ENCODE measurements at places on chromosomes 2 and 18.

DNA sequence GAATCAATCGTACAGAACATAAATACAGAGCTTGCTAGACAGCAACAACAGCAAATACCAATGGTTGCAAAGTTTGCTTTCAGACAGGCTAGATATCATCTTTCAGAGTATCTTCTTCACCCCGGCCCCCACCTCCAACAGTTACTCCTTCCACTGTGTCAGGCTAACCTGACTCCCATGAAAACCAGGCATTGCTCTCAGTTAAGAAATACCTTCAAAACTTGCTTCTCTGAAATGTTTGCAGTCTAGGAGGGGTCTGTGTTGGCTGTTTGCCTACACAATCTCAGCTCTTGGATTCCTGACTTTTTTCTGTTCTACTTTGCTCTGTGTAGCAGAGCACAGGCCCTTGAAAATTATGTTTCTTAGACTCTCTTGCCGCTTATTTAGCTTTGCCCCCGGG lies 599.5 kb upstream of the SYT4 start:
- DNase-seq = no peak

DNA sequence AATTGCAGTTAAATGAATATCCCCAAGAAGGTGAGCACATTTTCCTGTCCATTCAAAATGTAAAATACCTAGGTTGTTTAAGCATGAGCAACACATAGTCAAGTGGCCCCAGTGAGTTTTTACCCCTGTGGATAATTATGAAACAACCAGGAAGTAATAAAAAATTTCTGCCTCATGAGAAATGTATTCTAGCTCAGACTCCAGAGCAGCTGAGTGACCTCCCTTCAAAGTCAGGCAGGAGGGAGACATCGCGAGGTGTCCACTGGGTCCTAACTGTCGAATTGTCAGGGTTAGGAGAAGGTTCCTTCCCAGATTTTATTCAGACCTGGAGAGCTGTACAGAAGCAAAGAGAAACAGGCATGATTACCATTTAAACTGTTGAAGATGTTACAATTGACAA lies 416.6 kb upstream of the SMIM21 start:
- DNase-seq = no peak

- no peak for DNase-seq
Observed at GRCh38 chr2:31475692-31476091, 61.1 kb upstream of the XDH start.

DNA sequence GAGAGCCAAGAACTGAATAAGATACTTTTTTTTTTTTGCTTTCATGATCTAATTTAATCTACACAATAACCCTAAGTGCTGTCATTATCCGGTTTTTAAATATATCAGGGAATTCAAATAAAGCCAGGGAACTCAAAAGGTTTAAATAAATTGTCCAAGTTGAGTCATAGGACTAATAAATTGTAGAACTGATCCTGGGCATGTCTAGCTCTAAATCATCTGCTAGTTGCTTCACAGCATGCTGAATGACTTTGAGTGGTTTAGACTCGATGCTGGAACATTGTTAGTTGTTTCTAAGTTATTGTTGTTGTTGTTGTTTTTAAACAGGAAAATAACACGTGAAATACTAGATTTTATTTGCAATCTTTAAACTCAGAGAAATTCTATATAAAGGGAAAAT lies 147.2 kb upstream of the HNMT start:
- no peak for DNase-seq

- no peak for DNase-seq
Observed at GRCh38 chr2:102977426-102978090, 215.7 kb downstream of the TMEM182 start.

DNA sequence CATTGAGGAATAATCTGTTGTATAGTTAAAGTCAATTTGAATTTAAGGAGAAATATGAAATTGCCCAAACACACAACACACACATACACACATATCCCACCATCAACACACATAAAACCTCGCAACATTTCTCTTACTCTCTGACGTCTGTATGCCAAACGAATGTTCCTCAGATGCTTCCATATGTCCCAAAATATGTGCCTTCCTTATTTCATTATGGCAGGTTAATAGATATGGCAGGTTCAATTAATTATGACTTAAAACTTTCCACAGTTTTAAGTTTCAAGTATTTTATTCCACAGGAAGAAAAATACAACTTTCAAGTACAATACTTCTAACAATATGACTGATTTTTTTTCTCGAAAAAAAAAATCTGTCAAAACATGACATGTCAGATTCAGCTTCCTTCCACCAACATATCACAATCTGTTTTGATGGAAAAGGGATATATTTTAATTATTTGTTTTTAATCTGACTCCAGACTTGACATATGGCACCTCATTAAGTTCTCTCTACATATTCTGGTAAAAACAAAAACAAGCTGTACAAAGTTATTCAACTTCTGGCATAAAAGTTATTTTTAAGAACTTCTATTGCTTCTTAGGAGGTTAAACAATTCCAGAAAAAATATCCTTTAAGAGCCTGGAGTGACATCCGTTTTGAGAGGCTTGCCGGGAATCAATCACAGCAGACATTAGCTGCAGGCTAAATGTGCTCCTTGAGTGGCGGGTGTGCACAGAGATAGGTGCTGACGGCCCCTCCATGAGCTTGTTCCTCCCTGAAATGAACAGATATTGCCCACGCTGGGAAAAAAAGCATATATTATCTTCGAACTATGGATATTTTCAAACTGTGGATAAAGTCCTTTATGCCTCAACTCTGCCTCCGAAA lies 812.7 kb downstream of the DCDC2C start:
- DNase-seq = no peak

DNA sequence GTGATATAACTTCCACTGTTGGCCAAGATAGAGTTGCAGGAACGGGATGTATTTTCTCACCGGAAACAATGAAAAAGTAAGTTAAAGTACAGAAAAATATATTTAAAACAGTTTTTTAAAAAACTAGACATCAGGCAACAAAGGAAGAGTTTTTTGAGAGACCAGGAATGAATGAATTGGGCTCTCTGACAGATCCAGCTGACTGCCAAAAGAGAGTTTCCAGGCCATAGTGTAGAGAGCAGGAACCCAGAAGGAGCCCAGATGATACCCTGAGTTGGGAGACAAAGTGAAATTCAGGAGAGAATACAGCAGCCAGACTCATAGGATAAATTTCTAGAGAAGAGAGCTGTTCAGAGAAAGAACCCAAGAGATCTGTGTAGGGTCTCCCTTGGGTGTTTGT lies 362.6 kb upstream of the SMIM21 start:
- no peak for DNase-seq

- DNase-seq = no peak
Observed at GRCh38 chr2:68653034-68653433, 9.7 kb downstream of the PROKR1 start.

DNA sequence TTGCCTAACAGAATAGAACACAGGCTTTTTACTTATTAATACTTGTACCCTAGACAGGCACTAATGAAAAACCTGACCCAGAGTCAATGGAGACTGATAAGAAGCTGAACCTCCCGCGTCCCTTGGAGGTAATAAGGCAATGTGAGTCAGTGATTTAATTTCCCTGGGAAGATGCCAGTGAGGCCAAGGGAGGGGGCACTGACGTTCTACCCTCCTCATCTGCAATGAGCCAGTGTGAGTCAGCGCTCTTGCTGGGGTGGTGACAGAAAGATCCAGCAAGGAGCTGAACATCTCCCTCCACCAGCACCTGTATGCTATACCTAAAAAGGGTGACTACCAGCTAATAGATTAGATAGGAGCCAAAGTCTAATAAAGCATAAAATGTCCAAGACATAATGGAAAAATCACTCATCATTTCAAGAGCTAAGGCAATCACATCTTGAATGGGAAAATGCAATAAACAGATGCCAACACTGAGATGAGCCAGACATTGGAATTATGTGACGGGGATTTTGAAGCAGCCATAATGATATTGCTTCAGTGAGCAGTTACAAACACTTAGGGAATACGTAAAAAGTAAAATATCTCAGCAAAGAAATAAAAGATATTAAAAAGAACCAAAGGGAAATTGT lies 116.9 kb downstream of the TPGS2 start:
- DNase-seq = no peak

DNA sequence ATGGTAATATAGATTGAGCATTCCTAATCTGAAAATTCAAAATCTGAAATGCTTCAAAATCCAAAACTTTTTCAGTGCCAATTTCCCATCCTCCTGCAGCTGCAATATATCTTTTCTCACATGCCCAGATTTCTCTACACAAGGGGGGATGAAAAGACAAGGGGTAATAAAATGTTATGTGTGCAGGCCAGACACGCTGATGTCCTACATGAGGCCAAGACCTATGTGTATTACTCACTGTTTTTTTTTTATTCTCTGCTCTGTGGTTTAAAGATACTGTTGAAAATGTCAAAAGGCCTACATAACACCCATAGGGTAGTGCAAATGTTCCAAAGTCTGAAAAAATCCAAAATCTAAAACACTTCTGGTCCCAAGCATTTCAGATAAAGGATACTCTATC lies 41.2 kb upstream of the CWC22 start:
- no peak for DNase-seq

DNA sequence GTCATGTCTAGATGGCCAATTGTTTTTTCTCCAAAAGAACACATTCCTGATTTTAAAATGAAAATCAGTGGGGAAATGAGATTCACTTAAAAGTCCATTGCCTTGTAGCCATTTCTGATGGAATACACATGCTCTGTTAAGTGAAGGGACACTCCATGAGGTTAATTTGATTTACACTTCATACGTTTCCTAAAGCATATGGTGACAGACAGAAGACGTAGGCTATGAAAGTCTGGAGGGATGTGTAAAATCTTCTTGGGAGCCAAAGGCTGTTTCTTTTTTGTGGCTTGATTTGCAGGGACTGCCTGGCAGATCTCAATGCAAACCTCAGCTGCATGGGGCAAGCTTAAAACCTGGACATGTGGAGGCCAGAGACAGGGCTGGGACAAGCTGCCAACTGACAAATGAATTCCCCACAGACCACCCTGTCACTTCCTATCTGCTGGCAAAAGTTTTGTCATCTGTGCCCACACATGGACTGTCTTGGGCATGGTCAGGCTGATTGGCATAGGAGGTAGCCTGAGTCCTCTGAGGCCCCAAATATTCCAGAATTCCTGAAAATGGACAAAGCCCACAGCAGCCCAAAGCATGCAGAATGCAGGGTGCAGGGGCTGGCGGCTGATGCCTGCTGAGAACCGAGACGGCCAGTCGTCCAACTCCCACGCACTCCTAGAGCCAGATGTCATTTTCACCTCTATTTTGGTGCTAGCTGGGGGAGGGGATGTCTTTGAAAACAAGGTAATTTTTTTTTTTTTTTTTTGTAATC lies 73.9 kb downstream of the SDC1 start:
- no peak for DNase-seq

DNA sequence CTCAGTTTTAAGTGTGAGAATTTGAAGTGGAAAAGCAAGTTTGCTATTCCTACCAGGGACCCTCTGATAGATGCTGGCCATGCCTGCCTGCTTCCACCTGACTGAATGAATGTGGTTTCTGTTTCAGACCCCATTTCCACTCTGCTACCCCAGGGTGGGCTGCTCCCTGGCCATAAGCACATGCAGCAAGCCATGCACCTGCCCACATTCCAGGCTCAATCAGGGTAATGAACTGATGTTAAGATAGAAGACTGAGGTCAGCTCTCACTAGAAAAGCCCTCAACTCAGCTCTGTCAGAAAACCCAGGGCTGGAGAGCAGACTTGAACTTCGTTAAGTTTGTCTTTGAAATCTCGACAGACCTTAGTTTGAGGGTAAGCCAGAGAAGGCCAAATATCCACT lies 333.9 kb downstream of the CYRIA start:
- DNase-seq = no peak

GRCh38 chr2:8300216-8300615 lies 381.6 kb upstream of the ID2 start:
- DNase-seq = no peak

- DNase-seq = no peak
Observed at GRCh38 chr2:79452651-79453050, 60.2 kb upstream of the CTNNA2 start.

DNA sequence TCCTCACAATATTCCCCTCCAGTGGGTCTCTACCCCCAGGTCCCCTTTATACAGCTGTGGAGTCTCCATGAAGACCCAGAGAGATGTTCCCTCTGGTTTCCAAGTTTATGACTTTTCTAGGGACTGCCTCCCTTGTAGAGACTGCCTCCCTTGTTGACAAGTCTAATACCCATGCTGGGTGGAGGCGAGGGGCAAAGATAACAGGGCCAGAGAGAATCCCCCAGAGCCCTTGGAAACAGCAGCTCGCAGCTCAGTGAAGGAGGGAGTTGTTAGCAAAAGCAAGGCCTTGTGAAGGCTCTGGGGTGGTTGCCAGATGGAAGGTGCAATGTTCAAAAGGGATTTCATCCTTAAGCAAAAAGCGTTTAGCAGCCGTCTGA lies 75.0 kb upstream of the GATA6 start:
- no peak for DNase-seq

DNA sequence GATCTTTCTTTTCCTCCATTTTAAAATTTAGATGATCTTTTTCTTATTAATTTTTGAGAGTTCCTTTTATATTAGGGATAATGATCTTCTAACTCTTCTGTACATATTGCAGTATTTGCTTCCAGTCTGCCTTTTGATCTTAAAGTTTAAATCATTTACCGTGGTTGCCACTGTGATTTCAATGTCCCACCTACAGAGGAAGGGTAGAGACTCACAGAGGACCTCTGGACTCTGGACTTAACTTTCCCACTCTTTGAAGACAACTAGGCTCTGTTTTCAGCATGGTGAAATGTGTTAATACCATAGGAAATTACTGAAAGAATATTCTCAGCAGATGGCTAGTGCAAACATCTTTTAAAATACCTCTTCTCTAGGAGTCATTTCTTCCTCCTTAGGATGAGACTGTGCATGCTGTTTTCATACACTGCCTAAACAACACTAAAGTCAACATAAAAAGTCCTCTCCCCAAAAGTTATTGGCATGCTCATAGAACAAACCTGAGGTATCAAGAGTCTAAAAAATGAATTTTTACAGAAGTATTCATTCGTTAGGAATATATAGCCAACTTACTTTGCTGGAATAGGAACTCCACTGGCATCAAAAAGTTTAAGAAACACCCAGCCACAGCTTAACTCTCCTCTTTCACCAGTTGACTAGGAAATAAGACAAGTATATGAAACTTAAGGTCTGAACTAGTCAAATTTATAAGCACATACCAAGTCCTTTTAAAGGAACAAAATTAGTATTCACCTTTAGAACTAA lies 30.7 kb upstream of the MALL start:
- no peak for DNase-seq

DNA sequence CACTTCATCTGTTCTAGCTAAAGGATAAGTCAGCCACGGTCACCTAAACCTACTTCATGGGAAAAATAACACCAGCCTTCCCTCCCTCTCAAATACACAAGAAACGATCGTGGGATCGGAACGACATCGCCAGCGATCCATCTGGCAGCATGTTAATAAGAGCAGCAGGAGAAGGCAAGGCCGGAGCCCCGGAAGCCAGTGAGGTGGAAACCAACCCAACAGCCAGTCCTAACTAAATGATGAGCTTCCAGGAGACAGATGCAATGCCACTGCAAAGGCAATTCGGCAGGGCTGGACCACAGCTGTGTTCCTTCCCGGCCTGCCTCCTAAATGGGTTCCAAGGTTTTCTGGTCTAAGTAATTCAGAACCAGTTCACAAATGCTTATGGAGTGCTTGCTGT lies 117.5 kb downstream of the TMEM163 start:
- no peak for DNase-seq
